ENCODE measurements at places on chromosomes 6 and 20.

- DNase-seq = no peak
Measured at GRCh38 chr6:33419580-33420490, at the start of gene SYNGAP1. Gene SYNGAP1 (plus strand): TSS chr6:33420065. CDS start chr6:33420265, 200 bp downstream.

DNA sequence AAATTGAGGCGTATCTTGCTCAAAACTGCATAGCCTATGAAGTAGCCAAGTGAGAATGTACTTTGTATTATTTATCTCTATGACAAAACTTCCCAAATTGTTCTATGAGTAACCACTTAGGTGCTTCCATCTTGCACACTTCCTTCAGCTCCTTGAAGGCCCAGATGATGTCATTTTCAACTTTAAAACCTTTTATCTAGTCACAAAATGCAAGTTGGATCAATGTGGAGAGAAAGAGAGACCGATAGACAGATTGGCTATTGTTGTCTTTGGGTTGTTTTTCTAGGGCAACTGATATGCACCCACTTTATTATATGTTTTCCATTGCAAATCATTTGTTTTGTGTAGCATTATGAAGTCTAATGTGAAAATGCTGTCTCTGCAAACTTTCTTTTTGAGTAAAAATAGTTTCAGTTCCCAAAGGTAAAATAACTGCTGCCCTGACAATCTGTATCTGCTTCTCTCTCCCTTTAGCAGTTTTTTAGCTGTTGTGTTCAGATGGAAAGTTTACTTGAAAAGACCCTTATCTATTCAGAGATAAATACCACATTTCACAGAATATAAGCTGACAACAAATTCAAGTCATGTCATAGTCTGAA, 73.7 kb upstream of the CITED2 start:
- peak; percentile 30 for DNase-seq

- no peak for DNase-seq
Measured at GRCh38 chr6:152201120-152201519, 393.6 kb downstream of the ESR1 start.

- DNase-seq = no peak
Measured at GRCh38 chr20:61734733-61735502, 330.8 kb downstream of the TAF4 start.

- no peak for DNase-seq
Measured at GRCh38 chr20:46808565-46808964, 86.1 kb upstream of the EYA2 start.

GRCh38 chr20:8946036-8946940, 122.6 kb upstream of the PLCB4 start:
- no peak for DNase-seq

DNA sequence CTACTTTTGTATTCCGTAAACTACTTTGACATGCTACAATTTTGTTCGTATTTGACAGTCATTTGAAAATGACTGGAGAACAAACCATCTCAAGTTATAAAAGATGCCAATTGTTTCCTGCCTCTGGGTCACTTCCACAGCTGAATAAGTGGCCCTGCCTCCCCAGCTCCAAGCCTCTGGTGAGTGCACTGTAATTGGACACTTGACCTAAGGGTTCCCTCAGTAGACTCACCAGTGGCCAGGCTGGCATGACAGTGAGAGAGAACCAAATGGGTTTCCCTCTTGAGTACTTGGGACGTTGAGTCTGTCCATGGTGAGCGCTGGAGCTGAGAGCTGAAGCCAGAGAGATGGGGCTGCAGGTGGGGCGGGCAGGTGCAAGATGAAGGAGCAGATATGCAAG, 57.1 kb downstream of the SLC35D3 start:
- DNase-seq = no peak

GRCh38 chr6:18513253-18513798, 126.2 kb downstream of the RNF144B start:
- DNase-seq = no peak

GRCh38 chr6:133130863-133131262, 110.3 kb upstream of the EYA4 start:
- no peak for DNase-seq

DNA sequence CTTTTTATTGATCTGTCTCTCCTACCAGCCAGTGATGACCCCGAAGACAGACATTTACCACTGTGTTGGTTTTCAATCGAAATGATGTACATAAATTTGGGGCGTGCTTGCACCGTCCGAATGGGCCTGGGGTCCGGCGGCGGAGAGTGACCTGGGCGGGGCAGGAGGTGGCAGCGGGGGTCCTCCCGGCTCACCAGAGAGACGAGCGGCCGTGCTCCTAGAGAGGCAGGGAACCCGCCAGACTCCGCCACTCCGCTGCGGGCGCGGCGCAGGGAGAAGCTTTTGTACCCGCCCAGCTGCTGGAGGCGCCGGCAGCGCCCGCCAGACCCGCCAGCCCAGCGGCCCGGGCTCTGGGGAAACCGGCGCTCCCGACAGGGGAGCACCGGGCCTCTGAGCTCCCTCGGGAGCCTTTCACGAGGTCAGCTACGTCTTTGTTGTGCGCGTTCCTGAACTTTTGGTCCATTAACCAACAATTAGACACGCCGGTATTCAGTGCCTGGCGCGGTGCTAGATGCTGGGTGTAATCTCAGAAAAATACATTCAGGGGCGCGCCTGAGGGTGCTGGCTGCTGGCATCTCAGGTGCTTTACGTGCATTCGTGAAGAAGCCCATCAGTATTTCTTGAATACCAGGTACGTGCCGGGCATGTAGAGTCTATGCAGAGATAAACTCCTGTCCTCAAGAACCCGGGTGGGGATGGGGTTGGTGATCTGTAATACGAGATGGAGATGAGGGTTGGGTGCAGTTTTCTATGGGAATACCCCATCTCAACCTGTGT, at the start of gene PGBD1:
PGBD1 (plus strand) TSS at position 285 of the 777 bp plus-strand sequence. CDS start 2,242 bp downstream, outside the sequence.
- DNase-seq = peak; percentile 69

All from kidney capillary endothelial cell (primary cell).